ENCODE measurements at places on chromosomes 2 and 18.

DNA sequence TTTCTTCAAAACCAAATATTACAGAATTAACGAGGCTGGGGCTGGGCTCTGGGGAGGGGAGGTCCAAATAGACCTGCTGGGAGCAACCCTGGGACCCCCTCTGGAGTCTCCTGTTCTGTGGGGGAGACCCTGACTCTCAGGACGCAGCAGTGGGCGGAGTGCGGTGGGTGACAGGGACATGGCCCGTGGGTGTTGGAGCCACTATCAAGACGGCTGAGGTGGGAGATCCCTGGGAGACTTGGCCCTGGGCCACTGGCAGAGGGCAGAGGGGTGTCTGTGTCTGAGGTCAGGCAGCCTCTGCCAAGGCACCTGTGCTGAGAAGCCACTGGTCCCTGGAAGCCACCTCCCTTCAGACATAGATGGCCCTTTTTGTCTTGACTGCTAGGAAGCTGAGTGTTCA, 79.5 kb upstream of the CTDP1 start:
- no peak for DNase-seq

GRCh38 chr18:36777566-36777965, 51.2 kb downstream of the TPGS2 start:
- no peak for DNase-seq

GRCh38 chr18:14026199-14026598, 106.0 kb downstream of the ZNF519 start:
- no peak for DNase-seq

DNA sequence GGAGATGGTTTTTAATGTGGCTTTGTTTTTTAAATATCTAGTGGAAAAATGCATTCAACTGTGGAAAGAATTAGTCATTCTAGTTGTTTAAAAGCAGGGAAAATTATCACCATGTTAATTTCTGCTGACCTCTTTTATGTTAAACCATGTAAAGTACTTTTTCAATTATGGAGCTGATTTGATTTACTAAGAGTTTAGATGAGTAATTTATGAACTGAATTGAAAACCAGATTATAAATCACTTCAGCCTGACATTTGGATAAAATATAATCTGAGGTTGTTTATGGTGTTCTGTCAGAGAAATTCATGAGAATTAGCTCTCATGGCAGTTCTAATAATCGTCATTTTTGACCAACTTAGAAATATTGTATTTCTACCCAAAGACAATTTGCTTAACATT, 11.6 kb downstream of the ITGA4 start:
- no peak for DNase-seq
